Cardiac septum (tissue), 1 donor: ENCODE measurements at places on chromosomes 7 and 10. TPM values are rescaled to one million over a fixed set of nuclear protein-coding genes. Genes with fewer than 3 reads are reported as not detected.

Gene SLC13A1
- total RNA-seq, result not detected

- DNase-seq, result no peak
Observed at GRCh38 chr10:64040781-64041180, 519.6 kb downstream of the REEP3 start.

DNA sequence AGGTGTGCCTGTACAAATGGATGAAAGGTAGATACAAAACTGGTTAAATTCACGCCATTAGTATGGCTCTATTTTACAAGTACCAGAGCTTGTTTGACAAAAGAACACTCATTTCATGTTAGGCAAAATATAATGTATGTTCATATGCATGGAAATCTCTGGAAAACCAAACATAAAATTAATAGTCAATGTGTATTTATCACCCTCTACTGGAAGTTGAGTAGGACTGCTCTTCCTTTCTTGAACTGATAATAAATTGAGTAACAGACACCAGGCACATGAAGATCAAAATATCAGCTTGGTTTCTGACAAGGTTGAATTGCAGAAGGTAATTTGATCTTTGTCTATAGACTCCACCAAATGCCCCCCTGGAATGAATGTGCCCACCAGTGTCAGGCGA, 19.8 kb upstream of the AKR1B1 start:
- no peak for DNase-seq

DNA sequence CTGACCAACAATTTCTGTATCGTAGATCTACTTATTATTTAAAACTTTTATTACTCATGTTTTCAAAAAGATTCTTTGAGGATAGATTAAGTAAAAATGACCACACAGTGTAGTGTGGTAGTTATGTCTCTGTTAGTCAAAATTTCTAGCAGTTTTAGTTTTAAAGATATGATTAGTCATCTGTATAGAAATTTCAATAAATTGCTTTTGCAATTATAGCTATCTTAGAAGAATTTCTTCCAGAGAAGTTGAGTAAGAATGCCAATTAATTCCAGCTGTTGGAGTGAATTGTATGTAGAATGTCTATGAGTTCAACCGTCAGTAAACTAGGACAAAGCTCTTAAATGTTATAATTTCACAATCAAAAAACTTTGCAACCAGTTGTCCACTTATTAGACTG, 229.7 kb downstream of the CDK14 start:
- no peak for DNase-seq

DNA sequence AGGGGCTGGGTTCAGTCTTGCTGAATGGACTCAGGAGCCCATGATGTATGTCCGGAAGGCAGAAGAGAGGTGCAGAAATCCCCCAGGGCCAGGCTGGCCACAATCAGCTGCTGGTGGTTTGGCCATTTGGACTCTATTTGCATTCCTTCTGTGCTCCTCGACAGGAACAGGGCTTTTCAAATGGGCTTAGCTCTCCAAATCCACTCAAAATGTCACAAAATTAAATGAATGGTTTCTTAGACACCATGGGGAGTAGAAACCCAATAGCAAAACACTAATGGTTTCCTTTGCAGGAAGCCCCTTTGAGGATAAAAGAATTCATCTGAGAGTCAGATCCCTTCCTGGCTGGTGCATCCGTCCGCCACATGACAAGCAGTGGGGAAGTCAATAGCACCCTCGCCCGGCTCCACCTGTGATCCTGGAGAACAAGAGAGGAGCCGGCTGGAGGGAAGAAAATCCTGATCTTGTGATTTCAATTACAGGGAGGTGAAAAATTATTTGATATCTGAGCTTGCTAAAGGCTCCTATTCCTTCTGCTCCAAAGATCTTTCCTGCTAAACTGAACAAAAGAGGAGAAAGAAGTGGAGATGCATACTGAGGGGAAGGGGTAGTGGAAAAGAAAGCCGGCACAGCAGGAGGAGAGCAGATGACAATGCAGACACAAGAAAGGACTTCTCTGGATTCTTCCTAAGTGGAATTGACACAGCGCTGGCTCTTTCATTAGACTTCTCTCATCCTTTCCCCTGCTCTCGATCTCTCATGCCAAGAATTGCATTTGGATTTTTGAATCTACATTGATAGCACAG, 190.7 kb downstream of the C7orf25 start:
- no peak for DNase-seq
